Fibroblast of mammary gland (primary cell): ENCODE measurements at places on chromosomes 6 and 20.

DNA sequence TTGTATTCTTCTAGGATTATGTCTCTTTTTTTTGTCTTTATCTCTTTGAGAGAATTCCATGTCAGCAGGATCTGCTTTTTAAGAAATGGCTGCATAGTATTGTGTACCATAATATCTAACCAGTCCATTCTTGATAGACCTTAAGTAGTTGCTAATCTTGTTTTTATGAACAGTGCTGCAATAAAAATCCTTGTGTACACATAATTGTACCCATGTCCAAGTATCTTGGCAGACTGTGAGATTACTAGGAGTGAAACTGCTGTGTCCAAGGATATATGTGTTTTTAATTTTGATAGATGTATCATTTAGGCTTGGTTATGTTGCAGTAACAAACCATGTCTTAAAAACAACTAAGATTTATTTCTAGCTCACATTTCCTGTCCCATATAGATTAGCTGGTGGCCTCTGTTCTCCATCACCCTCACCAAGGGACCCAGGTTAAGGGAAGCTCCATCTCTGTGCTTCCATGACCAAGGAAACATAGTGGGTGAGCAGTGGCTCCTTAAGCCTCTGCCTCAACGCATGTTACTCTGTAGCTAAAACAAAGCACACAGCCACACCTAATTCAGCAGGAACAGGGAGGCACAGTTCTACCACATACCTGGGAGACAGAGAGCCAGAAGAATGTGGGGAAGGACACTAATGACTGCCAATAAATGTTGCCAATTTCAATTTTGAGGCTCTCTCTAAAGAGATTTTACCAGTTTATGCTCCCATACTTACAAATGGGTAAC is 12.1 kb upstream of the SUMO4 start:
- DNase-seq, result no peak

DNA sequence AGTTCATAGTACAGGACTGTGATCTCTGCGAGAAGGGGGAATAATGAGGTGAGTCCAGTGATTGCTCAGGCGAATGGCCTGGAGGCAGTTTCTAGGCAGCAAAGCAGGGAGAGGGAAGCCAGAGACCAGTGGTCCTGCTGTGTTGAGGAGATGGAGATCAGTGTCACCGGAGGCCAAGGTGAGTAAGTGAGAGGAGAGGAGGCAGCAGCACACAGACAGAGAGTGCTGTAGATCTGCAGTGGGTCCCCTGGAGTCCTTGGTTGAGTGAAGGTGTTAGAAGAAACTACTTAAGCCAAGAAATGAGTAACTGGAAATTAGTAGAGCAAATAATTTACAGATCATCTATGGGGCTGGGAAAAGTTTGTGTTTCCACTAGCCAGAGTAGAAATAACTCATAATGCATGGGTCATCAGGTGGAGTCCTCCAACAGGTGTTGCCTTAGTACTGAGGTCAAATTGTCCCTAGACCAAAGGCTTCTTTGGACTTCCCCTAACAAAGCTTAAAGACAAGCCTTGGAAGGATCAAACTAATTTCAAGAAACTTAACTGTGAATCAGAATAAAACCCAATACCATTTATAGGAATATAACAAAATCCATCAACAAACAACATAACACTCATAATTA is 13.6 kb downstream of the HEBP2 start:
- no peak for DNase-seq

- peak; percentile 33 for DNase-seq
Observed at GRCh38 chr6:111818539-111819226, 54.6 kb downstream of the FYN start.

DNA sequence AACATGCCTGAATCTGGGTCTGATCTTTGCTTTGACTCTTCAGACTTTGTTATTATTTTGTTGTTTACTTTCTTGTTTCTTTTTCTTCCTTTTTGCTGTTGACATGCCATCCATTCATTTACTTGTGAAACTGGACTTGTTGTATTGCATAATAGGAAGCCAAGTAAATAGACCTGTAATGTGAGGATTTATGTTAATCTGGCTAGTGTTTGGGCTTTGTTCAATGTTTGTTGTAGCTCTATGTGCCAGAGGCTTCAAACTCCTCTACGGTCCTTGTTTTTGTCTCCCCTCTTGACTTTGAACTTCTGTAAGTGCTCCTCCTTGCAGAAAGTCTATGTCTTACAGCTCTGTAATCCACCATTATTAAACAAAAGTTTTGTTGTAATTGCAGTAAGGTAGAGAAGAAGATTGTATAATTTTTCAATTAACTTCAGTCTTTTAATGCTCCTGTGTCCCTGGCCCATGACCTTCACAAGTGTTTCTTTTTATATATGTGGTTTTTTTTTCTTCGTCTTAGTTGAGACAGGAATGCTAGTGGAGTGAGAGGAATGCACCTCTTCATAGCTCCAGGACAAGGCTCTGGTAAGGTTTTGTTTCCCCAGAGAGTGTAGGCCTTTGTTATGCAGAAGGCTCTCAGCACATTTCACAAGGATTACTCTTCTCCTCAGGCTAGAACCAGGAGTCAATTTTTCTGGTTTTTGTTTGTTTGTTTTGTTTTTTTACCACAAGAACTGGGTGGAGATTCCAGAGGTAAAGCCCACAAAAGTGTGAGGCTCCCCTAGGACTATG is 1061.8 kb upstream of the CITED2 start:
- DNase-seq, result peak; percentile 54

GRCh38 chr6:19991176-19991575 is 154.0 kb downstream of the ID4 start:
- no peak for DNase-seq

DNA sequence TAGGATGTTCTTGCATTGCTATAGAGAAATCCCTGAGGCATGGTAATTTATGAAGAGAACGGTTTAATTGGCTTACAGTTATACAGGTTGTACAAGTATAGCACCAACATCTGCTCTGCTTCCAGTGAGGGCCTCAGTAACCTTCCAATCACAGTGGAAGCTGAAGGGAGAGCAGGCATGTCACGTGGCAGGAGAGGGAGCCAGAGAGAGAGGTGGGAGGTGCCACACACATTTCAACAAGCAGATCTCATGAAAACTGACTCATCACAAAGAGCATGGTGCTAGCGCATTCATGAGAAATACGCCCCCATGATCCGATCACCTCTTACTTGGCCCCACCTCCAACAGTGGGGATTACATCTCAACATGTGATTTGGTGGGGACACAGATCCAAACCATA is 871.2 kb downstream of the TFAP2A start:
- peak; percentile 8 for DNase-seq

- no peak for DNase-seq
Observed at GRCh38 chr6:132685009-132685408, 26.0 kb upstream of the TAAR1 start.

- DNase-seq, result no peak
Observed at GRCh38 chr6:108806665-108807064, 41.6 kb upstream of the ARMC2 start.

- peak; percentile 89 for DNase-seq
Observed at GRCh38 chr6:22320750-22321149, 23.9 kb upstream of the PRL start.

GRCh38 chr6:16654701-16655100 is 106.6 kb downstream of the ATXN1 start:
- DNase-seq, result no peak

GRCh38 chr20:62238569-62239277 is 402 bp downstream of the OSBPL2 start:
- DNase-seq, result no peak

- no peak for DNase-seq
Observed at GRCh38 chr20:1309439-1309847, 19.5 kb downstream of the SDCBP2 start.

DNA sequence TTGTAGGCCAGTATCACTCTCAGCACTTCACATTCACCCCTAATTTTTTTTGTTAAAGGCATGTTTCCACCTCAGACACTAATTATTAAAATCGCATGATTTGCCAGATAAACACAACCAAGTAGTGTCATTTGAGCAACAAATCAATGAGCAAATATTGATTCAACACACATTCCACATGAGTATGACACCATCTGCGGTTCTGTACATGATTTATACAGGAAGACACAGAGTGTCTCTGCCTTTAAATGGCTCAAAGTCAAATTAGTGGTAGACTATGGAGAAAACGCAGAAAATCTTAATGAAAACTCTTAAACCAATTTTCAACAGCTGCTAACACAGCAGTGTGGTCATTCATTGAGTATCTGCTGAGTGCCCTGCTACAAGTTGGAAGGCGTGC is 300.2 kb downstream of the SOX4 start:
- no peak for DNase-seq

- no peak for DNase-seq
Observed at GRCh38 chr6:72547020-72547419, 74.8 kb upstream of the KCNQ5 start.

DNA sequence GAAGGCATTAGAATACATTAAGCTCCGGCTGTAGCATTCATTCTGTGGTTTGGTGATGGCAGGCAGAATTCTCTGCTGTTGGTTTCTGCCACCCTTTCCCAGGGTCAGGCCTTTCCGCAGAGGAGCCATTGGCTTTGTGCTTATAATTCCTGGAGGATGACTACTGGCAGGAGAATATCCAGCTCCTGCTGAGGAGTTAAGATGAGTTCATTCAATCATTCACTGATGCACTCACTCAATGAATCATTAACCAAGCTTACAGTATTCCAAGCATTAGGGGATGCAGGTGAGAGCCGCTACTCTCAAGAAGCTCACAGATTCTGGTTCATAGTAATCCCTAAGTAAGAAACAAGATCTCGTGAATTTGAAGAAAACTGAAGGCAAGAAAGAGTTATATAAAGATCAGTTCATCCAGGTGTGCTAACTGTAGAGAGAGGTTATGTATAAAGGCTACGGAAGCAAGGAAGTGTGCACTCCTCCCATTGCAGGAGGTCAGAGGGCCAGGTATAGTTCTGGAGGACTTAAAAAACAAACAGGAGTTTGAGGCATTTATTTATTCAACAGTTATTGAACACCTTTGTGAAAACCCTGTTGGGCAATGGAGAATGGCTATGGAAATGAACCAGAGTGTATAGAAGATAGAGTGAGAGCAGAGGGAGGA is 75.5 kb downstream of the HMGN3 start:
- DNase-seq, result no peak

DNA sequence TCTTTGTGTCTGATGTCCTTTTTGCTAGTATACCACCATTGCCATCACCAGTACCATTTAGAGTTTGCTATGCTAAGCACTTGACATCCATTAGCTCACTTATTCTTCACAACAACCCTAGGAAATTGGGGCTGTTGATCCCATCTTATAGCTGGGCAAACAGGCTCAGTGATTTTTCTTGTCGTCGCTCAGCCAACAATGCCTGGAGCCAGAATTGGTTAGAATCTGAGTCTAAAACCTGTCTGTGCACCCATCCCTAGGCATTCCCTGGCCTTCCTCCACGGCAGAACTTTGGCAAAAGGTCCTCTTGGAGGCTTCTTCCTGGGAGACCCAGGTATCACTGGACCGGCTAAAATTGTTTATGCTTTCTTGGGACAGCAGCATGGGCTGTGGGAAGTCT is 20.9 kb downstream of the PHF20 start:
- DNase-seq, result no peak

DNA sequence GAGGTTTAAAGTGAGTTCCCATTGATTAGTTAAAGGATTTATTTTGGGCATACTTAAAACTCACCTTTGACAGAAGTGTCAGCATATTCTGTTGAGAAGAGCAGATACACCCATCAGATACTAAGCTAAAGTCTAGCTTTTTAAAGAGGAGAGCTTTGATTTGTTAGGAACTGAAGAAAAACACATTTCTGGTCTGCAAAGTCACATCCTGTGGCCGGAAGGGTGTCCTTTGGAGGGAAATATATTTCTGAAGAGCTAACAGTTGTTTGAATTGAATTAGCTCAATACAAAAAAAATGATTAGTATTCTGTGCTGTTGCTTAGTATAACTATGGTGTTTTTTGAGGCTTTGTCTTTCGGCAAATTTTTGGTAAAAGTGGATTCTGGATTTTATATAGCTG is 302.7 kb downstream of the RFPL4B start:
- DNase-seq, result no peak

DNA sequence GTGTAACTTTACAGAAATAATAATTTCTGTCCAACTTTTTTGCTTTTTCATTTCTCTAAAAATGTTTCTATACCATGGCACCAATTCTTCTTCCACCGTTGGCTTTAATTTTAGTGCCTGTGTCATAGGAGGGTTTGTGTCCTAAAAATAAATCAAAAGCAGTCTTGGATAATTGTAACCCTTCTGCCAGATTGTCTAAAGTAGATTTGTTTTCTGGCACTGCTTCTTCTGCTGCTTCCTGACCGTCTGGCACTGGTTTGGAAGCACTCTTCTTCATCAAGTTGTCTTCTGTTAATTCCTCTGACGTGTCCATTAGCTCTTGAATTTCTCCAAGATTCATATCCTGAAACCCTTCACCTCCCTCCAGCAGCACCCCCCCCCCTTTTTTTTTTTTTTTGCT is 33.1 kb downstream of the SCAF8 start:
- DNase-seq, result peak; percentile 37

- DNase-seq, result peak; percentile 59
Observed at GRCh38 chr20:54345821-54346220, 129.6 kb upstream of the DOK5 start.

DNA sequence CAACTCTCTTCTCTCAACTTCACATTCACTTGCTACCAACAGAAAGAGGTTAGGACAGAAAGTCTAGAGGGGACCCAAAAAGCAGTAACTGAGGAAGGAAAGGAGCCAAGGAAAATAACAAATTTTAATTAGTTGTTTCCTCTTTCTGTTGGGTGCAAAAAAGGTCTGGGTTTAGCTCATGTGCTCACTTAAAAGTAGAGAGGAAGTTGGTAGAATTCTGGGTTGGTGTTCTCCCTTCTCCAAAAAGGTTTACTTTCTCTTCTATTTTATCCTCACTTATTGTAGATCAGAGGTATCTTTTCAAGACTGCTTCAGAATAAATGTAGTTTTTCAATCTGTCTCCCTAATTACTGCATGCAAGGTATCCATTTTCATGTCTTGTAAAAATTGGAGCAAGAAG is 42.8 kb downstream of the MAP3K7 start:
- DNase-seq, result no peak
